ENCODE measurements at places on chromosomes 7 and 10. TPM values are rescaled to one million over a fixed set of nuclear protein-coding genes. Genes with fewer than 3 reads are reported as not detected.

Gene NOD1
- total RNA-seq: 5.1 TPM

Gene EEF1AKMT2
- 16.4 TPM for total RNA-seq

Gene ANKMY2
- 14.5 TPM for total RNA-seq

Gene GSDME
- total RNA-seq: 9.2 TPM

Gene PTPRN2
- total RNA-seq: 1.6 TPM

Gene MTURN
- total RNA-seq: 36.9 TPM

Gene TMEM184A
- total RNA-seq: 177 TPM

Gene HEPACAM2
- total RNA-seq: 0.54 TPM

Gene METTL27
- 2.4 TPM for total RNA-seq

Gene DYDC2
- total RNA-seq: not detected

Gene MRLN
- not detected for total RNA-seq

Gene PRKAG2
- 14.3 TPM for total RNA-seq

Gene COL1A2
- total RNA-seq: 263 TPM

Gene GPC2
- 11.7 TPM for total RNA-seq

Gene DPP6
- total RNA-seq: 4.5 TPM

Gene ELMO1
- total RNA-seq: 19.9 TPM

Gene CALML5
- total RNA-seq: 6,129 TPM

Gene ABCB4
- total RNA-seq: 1.1 TPM
